Breast epithelium (tissue), 4 donors: ENCODE measurements at places on chromosomes 2 and 18. TPM values are rescaled to one million over a fixed set of nuclear protein-coding genes. Genes with fewer than 3 reads are reported as not detected.

- DNase-seq, result no peak
These were observed 248.4 kb downstream of the GLI2 start for GRCh38 chr2:120984046-120984445.

DNA sequence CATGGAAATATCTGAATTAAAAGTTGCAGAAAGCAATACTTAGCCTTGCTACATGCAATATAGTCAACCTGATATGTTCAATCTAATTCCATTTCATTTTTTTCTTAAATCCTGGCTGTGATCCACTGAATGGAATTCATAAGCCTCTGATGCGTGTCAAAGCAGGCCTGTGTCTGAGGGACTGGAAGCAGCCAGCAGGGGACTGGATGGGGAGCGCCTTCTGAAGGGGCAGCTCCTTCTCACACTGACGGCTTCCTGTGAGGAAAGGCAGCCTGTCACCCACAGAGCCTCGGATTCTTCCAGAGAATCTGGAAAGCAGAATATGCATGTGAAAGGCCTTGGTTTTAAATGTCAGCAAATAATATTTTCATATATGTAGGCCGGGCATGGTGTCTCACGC is 73.5 kb downstream of the KCNF1 start:
- no peak for DNase-seq

DNA sequence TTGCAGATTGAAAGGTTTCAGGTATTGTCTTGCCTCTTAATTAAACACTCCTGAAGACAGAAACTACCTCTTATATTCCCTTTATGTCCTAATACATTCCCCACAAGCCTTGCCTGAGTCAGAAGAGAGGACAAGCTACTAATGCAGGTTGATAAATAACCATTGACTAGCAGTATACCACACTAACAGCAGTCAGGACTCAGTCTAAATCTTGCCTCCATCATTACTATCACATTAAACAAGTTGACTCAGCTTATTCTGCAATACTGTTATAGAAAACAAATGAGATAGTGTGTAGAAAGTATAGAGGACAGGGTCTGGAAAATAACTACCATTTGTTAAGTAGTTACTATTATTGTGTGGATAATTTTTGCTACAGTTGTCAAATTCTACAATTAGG is 63.8 kb downstream of the TTC21B start:
- no peak for DNase-seq

GRCh38 chr2:38066421-38067115 is 9.4 kb downstream of the CYP1B1 start:
- no peak for DNase-seq

GRCh38 chr2:24410976-24411375 is 50.6 kb upstream of the ITSN2 start:
- no peak for DNase-seq

DNA sequence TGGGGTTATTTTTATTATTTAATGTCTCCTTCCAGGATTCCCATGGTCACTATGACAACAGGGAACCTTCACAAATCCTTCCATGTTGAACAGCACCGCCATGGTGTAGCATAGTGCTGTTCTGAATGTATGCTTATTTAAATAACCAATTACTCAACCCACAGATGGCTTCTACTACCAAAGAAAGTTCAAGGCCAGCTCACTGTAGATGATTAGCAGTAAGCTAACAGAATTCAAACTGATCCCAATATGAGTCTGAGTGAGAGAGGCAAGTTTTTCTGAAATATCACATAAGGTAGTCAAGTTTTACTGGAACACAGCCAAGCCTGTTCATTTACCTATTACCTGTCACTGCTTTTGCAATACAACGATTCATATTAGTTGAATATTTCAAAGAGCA is 51.2 kb downstream of the CLASP1 start:
- DNase-seq, result no peak

DNA sequence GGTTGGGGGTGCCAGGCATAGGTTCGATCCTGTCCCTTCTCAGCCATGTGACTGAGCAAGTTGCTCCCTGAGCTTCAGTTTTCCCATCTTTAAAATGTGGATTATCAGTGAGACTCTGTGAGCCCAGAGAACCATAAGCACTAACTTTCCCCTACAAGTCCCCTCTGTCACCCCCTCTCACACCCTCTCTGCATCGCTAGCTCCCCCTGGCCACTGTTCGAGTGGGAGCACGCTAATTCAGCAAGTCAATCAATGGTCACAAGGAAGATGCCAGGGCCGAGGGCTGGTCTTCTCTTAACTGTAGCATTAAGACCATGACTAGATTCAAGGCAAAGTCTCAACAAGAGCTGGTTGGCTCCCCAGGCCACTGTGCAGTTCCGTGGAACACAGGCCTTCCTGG is 66.2 kb downstream of the BCL2L11 start:
- DNase-seq, result no peak

The SCYGR4 gene
- total RNA-seq, result not detected

The SCYGR6 gene
- total RNA-seq, result not detected

The COLEC12 gene
- 14.7 TPM for total RNA-seq
